Activated CD4-positive, alpha-beta T cell treated with anti-CD3 and anti-CD28 coated beads, Interleukin-2, amount 50 U/mL, for 24 hours (primary cell): ENCODE measurements at places on chromosomes 3 and 15.

DNA sequence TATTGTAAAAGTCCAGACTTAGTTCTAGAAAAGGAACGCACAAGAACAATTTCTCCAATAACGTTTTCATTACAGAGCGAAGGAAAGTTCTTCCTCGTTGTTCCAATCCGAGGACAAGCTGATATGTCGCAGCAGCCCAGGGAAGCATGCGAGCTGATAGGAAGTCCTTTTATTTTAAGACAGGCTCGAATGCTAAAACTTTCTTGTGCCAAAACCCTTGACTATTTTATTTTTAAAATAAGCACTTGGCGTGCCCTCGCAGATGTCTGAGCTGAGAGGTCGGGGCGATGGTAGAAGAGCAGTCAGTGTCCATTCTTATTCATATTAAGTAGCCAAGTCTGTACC, 433 bp upstream of the MITF start:
- no peak for DNase-seq

GRCh38 chr3:135362889-135363288, 567.8 kb downstream of the EPHB1 start:
- DNase-seq, result no peak

- no peak for DNase-seq
These were observed 27.1 kb downstream of the STARD9 start for GRCh38 chr15:42602501-42602900.

- DNase-seq, result no peak
These were observed 252.2 kb downstream of the GABRG3 start for GRCh38 chr15:27223179-27223578.

- no peak for DNase-seq
These were observed 6.0 kb downstream of the TIPARP start for GRCh38 chr3:156680243-156680914.

DNA sequence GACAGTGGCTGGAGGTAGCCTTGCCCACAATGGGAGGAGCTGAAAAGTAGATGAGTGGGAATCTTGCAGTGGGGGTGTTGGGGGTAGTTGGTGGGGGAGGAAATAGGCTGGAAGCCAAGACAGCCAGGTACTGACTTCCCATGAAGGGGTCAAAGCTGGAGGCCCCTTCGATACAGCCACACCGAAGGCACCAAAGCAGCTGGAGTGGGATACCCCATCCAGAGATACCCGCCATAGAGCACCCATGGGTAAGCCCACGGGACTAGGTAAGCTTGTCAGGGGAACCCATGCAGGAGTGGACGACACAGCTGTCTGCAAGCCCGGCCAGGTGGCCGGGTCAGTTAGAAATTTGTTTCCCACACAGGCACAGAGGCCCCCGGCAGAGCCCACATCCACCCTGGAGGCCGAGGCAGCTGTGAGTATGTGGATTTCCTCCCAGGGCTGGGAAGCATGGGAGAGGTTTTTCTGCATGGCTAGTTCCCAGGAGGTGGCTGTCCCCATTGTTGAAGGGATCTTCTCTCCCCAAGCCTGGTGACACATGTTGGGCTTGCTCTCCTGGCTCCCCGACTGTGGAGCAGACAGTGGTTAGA, 28.6 kb downstream of the PRR23E start:
- no peak for DNase-seq

GRCh38 chr15:37933666-37934065, 774 bp upstream of the TMCO5A start:
- DNase-seq, result no peak

- no peak for DNase-seq
These were observed 172.2 kb downstream of the SSR3 start for GRCh38 chr3:156382458-156383346.

- DNase-seq, result no peak
These were observed 1.8 kb upstream of the SKOR1 start for GRCh38 chr15:67823314-67824196.

- no peak for DNase-seq
These were observed 77.4 kb upstream of the SLCO3A1 start for GRCh38 chr15:91776104-91776503.

- no peak for DNase-seq
These were observed 12.1 kb downstream of the ZDHHC19 start for GRCh38 chr3:196198771-196199753.

DNA sequence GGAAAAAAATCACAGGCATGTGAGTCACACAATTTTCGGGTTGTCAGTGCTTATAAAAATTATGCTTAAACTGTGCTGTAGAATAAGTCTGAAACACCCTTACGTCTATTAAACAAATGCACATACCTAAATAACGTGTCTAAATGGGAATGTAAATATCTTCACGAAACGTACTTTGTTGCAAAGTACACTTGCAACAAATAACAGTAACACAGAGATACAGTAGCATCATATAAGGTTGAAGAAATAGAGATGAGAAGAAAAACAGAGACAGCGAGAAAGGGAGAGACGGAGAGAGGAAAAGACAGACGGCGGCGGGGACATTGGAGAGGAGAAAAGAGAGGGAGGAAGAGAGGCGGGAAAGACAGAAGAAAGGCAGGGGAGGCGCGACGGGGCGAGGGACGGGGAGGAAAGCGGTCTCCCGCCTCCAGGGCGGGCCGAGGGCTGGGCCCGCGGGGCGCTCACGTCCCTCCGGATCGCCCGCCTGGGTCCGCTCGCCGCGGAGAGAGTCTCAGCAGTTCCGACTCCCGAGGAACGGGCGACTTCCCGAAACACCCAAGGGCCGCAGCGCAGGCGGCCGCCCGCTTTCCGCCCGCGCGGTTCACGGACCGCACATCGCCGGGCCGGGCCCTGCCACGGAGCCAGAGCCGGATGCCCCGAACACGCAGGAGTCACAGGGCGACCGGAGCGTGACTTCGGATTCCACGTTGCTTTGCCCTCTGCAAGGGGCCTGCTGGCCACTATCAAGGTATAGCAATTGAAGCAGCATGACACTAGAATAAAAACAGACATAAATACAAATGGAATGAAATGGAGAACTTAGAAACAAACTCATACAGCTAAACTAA, 153.4 kb downstream of the LMLN start:
- no peak for DNase-seq

DNA sequence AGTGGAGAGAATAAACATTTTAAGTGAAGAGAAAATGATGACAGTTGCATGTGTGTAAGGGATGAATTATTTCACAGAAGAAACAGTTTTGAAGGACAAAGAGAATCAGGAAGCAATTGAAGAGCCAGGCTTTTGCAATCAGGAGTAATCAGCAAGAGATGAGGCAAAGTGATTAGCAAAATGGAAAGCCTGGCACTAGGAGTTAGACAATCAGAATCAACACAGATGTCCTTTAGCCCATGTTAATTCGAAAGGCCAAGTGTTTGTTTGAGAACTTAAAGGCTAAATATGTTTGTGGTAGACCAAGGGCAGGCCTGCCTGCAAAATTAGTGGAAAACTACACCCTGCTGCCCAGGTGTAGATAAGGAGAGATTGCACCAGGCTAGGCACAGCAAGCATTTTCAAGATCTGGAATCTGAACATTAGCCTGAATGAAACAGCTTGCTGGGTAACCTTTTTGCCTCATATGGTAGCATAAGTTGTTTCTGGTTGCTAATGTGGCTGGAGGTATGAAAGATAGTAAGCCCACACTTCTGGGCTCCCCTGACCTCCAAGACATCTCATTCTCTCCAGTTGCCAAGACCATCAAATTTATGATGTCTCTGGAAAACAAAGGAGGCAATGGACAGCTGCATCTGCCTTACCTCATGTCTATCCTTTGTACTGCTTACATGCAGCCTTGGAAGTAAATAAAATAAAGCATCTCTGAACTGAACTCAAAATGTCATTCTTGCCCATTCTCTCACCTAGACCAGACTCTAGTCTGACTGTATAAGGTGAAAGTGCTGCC, 22.0 kb upstream of the LEKR1 start:
- no peak for DNase-seq

- DNase-seq, result no peak
These were observed 51.6 kb upstream of the PXYLP1 start for GRCh38 chr3:141179983-141180382.

- no peak for DNase-seq
These were observed 32.5 kb downstream of the NME9 start for GRCh38 chr3:138297059-138297607.
